Hepatocyte (in vitro differentiated cells): ENCODE measurements at places on chromosomes 5 and 9. TPM values are rescaled to one million over a fixed set of nuclear protein-coding genes. Genes with fewer than 3 reads are reported as not detected.

Gene OR1J2
- not detected in 2 replicates for total RNA-seq

Gene WWC1
- total RNA-seq, result 22.6 and 27.6 TPM in 2 replicates

Gene ADCY2
- total RNA-seq, result 8.4 and 8.5 TPM in 2 replicates

Gene TNFAIP8
- total RNA-seq, result 33.9 and 37.6 TPM in 2 replicates

Gene SLC45A2
- total RNA-seq, result 1.4 TPM in 1 of 2 replicates, not detected in the other

Gene IL5
- total RNA-seq, result not detected in 2 replicates

Gene CSF1R
- 4.5 and 4.7 TPM in 2 replicates for total RNA-seq

Gene FOXD4
- total RNA-seq, result 0.28 and 0.30 TPM in 2 replicates

Gene MARVELD2
- total RNA-seq, result 43.5 and 45.4 TPM in 2 replicates

Gene LMBRD2
- 26.9 and 27.9 TPM in 2 replicates for total RNA-seq

Gene FAM200C
- 4.7 and 5.3 TPM in 2 replicates for total RNA-seq

Gene TXNDC8
- total RNA-seq, result not detected in 2 replicates

Gene PCDHGA11
- total RNA-seq, result 1.8 and 2.7 TPM in 2 replicates
